ENCODE measurements at places on chromosomes 11 and 22.

DNA sequence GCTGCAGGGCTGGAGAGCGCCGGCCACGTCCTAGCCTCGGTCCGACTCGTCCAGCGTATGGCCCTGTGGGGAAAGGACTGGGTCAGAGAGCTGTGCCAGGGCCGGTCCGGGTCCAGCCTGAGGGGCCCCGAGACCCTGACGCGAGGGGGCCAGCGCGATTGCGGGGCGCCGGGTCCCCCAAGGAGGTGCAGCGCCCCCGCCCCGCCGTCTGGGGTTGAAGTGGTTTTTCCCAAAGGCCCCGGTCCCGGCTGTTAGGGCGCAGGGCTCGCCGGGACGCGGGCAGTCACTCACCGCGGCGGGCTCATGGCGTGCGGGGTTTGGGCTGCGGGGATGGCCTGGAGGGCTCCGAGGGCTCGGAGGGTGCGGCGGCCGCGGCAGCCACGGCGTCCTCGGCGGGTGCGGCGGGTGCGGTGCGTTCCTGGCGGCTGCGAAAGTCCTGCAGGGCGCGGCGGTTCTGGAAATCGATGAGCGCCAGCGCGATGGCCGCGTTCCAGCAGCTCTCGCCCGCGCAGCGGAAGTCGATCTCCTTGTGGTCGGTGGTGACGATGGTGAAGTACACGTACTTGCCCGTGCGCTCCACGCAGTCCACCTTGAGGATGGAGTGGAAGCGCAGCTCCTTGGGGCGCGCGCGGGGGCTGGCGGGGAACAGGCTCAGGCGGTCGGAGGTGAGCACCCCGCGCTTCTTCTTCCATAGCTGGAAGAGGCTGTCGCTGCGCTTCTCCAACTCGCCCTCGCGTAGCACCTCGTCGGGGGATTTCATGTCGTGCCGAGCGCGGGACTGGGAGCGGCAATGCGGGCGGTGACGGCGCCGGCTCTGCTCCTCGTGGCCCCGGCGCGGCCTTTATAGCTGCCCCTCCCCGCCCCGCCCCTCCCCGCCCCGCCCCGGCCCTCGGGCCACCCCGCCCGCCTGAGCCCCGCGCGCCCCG is at the start of gene PHLDA2:
PHLDA2 (minus strand) TSS at position 816 of the 926 bp plus-strand sequence; CDS start at position 760, 56 bp downstream.
- peak; percentile 64 for DNase-seq

GRCh38 chr22:19870153-19871022 is 15.7 kb upstream of the GNB1L start:
- DNase-seq = no peak

DNA sequence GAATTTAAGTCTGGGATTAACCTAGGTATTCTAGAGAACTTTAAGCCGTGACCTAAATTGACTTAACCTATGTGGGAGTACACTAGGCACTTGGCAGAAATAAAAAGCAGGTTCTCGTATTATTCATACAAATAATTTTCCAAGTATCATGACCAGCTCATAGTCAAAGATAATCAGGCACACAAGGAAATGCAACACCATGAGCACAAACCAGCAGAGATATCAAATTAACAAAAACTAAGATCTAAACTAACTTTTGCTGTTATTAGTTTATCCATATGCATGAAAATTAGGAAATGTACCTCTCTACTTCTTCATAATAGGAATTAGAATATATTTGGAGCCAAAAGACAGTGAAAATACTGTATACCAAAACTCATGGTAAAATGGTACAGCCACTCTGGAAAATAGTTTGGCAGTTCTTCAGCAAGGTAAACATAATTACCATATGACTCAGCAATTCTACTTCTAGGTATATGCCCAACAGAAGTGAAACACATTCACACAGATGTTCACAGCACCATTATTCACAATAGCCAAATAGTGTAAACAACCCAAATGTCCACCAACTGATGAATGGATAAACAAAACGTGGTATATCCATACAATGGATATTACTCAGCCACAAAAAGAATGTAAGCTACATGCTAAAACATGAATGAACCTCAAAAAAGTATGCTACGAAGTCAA is 154.1 kb downstream of the ENTHD1 start:
- no peak for DNase-seq

DNA sequence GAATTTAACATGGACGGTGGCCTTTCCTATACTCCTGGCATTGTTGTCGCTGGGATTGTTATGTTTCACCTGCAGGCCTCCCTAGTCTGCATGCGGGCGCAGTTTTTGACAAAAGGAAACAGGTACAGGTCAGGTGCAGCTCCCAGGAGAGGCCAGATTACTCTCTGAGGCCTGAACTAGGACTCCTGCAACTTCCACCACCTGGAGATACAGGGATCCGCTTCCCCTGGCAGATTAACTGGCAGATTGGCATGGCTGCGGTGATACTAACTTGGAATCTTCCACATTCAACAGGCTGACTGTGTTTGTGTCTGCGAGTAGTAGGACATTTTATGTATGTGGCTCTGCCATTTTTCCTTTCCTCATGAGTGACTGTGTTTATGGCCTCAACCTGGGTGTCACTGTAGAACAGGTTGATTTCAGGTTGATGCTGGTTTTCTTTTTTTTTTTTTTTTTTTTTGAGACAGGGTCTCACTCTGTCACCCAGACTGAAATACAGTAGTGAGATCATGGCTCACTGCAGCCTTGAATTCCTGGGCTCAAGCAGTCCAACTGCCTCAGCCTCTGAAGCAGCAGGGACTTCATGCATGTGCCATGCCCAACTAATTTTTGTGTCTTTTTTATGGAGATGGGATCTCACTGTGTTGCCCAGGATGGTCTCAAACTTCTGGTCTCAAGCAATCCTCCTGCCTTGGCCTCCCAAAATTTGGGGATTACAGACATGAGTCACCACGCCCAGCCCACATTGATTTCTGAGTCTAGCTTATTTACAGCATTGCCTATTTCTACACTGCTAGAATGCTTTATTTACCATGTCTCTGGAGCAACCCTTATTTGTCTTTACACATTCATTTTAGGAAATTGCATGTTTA is 1.7 kb upstream of the USP28 start:
- DNase-seq = no peak

- DNase-seq = no peak
These were observed 81.3 kb downstream of the KIRREL3 start for GRCh38 chr11:126919147-126919823.

GRCh38 chr11:1837171-1838076 is 1.4 kb upstream of the TNNI2 start:
- peak; percentile 84 for DNase-seq

GRCh38 chr22:27336151-27337090 is 465.1 kb downstream of the MN1 start:
- no peak for DNase-seq

Measured in CD4-positive, alpha-beta T cell treated with Interleukin-10 for 1 hour (primary cell).